ENCODE measurements at places on chromosomes 2 and 18.

- no peak for DNase-seq
These were observed 70.7 kb downstream of the CABYR start for GRCh38 chr18:24209558-24209957.

DNA sequence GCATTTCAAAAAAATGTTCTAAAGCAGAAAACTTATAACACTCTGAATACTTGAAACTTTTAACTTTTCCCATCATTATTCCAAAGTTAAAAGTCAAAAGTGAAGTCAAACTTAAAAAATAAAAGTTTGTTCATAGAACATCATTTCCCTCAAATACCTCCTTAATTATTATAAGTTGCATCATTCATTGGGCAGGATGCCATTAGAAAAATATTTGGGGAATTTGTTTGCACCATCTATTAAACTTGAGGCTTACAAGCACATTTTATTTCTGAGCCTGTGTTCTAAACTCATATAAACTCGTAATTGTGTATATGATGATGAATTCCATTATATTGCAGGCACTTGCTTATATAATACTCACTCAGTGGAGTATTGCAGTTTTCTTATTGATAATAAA is 588.0 kb upstream of the NRXN1 start:
- no peak for DNase-seq

- DNase-seq: no peak
These were observed 222.2 kb downstream of the CYP26B1 start for GRCh38 chr2:71925268-71926088.

DNA sequence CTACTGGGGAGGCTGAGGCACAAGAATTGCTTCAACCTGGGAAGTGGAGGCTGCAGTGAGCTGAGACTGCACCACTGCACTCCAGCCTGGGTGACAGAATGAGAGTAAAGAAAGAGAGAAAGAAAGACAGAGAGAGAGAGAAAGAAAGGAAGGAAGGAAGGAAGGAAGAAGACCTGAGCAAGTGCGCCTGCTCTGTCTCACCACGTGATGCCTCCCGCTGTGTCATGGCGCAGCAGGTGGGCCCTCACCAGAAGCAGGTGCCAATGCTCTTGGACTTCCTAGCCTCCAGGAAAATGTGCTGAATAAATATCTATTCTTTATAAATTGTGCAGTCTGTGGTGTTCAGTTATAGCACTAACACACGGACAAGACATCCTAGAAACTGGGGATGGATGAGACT is 270.0 kb downstream of the CYP26B1 start:
- no peak for DNase-seq

- no peak for DNase-seq
These were observed 60.9 kb upstream of the SALL3 start for GRCh38 chr18:78918707-78919106.

DNA sequence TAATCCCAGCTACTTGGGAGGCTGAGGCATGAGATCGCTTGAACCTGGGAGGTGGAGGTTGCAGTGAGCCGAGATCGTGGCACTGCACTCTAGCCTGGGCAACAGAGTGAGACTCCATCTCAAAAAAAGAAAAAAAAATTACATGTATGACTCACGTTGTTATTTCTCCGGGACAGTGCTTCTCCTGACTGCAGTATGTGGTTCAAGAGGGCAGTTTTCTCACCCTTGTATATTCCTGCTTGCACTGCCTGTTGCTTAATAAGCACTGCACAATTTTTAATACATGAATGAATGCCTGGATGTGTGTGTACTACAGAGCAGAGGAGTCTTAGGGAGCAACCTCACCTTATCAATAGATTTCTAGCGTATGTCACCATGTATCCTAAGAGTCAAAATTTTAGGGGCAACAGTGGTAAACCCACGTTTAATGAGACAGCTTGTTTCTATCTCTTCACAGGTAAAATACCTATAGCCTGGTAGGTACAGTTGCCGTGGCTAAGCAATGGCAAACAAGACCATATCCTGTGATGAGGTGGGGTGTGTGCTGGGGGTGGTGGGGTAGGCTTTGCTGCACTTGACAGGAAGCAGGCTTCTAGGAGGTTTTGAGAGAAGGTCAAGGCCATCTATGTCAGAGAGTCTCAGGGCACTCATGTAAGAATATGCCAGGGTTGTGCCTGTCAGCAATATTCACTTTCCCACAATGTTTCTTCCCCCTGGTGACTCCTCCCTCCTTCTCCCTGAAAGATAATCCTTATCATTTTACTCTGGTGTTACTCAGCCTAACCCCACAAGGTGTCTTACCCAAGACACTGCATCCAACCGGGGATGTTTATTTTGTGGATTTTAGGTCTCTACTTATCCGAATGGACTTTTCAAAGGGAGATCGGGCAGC is 36.9 kb upstream of the MEX3C start:
- DNase-seq: no peak

DNA sequence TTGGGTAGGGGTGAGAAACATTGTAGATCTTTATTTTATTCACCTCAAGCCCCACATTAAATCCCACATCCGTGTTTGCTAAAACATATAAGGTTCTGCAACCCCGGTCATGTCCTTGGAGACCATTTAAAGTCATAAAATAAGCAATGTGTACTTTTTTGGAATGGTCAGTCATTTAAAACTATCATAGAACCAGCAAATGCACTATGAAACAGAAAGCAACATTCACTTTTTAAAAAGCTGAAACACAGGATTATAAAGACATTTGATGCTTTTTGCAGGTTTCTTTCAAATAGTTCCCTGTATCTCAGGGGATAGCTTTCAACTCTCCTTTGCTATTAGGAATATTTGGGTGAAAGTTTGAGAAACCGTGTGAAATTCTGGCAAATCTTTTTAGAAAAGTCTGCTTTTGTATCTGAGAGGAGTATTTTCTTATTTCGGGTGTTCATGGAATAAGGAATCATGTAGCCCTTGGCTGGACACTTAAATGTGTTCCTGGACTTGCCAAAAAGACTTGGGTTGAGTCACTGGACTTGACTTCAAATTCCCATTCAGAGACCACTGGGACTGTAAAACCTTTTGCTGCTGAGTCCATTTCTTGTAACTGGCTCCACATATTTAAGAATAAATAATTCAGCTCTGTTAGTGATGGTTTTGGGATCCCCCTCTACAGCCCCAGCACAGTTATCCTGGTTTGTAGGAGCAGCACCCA is 5.9 kb upstream of the CETN1 start:
- DNase-seq: no peak

- no peak for DNase-seq
These were observed 146.3 kb upstream of the TWIST2 start for GRCh38 chr2:238701341-238702206.

GRCh38 chr2:128607440-128607839 is 288.8 kb upstream of the HS6ST1 start:
- no peak for DNase-seq

DNA sequence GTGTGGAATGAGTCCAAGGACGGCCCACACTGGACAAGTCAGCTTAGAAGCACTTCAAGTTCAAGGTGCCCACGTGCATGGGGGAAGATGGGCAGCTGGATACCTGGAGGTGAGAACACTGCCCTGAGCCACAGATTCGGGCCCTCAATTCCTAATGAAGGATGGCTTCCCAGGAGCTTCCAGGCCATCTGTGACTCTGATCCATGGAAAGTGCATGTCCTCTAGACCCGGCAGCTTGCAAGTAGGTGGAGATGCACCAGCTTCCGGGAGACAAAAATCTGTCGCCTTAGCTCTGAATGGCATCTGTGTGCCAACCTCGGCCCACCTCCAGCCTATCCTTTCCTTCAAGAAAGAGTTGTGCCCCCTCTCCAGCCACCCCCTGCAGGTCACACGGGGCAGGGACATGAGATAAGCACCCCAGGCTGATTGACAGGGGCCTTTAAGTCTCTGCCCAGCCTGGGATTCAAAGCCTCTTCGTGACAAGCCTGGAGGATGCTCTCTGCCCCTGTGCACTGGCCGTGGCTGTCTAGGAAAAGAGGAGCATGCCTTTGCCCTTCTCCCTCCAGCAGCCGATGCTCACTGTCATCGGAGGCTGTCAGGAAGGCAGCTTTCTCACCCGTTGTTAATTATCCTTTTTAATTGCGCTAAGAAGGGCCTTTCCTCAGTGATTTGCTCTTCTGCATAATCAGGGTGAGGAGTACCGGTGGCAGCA is 65.5 kb downstream of the BIN1 start:
- DNase-seq: no peak

- no peak for DNase-seq
These were observed 13.5 kb downstream of the SPOPL start for GRCh38 chr2:138515092-138515491.

- DNase-seq: no peak
These were observed 10.6 kb upstream of the NEMP2 start for GRCh38 chr2:190545093-190545492.
